ENCODE measurements at places on chromosomes 16 and 17.

GRCh38 chr17:18910881-18911280 is 41.1 kb upstream of the SLC5A10 start:
- DNase-seq: no peak

DNA sequence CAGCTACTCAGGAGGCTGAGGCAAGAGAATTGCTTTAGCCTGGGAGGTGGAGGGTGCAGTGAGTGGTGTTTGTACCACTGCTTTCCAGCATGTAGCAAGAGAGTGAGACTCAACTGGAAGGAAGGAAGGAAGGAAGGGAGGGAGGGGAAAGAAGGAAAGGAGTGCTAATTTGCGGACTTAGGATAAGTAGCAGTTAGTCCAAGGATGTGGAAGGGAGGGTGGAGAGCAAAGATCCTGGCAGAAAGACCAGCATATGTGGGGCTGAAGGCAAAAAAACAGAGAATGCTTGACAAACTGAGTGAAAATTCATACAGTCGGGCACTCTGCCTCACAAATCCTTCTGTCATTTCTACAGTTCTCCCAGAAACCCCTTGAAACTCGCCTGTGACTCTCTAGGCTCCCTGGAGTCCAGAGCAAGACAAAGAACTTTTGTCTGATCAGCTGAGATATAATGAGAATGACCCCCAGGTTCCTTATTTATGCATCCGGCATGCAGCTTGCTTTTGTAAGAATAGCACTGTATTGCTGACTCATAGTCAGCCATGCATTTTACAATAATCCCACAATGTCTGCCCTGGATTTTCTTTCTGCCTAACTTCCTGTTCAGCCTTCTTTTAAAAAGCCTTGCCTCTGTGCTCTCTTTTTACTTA is 31.5 kb downstream of the CDK5RAP3 start:
- DNase-seq: no peak

- DNase-seq: no peak
Observed at GRCh38 chr16:88839026-88839529, 17.7 kb downstream of the GALNS start.

DNA sequence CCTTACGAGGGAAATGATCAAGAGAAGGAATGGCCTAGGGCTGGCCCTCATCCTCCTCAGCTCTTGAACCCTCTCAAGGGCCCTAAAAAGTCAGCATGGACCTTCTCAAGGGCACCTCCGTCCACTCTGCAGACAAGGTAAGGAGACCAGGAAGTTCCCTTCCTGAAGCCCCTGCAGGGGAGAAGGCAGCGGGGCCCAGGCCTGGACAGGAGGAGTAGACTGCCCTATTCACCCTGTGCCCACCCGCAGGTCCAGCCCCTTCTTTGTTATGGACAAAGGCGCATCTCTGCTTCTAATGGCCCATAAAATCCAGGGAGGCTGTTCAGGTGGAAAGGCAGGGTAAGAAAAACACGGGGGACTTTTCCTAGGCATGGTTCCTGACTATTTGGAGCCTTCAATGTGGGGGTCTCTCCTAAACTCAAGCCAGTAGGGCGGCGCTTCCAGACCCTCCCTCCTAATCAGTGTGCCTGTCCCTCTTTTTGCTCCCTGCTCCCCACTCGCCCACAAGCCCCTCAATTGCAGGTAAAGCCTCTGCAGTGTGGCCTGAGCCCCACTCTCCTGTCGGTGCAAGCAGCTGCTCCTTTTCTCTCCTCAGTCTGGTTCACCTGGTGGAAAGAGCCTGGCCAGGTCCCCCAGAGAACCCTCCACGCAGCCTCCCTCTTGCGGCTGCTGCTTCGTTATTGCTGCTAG is 28.2 kb downstream of the AXIN2 start:
- no peak for DNase-seq

- DNase-seq: no peak
Observed at GRCh38 chr17:65730711-65731169, 169.3 kb upstream of the AXIN2 start.
